ENCODE measurements at places on chromosomes 5 and 9. TPM values are rescaled to one million over a fixed set of nuclear protein-coding genes. Genes with fewer than 3 reads are reported as not detected.

Gene SLIT3
- 0.08 TPM for total RNA-seq

Gene SLC6A3
- not detected for total RNA-seq

Gene GMCL2
- total RNA-seq, result not detected

Gene DIRAS2
- not detected for total RNA-seq

Gene KCNT1
- total RNA-seq, result not detected

Gene SLC34A3
- total RNA-seq, result not detected

Gene PCDHB12
- not detected for total RNA-seq

Gene PPP3R2
- not detected for total RNA-seq

Gene FAM153A
- 18.1 TPM for total RNA-seq

Gene SLC23A1
- not detected for total RNA-seq

Gene GIN1
- 20.9 TPM for total RNA-seq

Gene SARDH
- total RNA-seq, result 27.2 TPM

Gene PRR7
- 30.4 TPM for total RNA-seq

Gene CBY3
- 0.62 TPM for total RNA-seq

Gene PCDHB8
- not detected for total RNA-seq

Gene PAPPA
- total RNA-seq, result not detected

Gene SV2C
- total RNA-seq, result not detected

Gene IFNA21
- total RNA-seq, result not detected

Gene NME5
- not detected for total RNA-seq

Gene GABBR2
- not detected for total RNA-seq

Gene BARHL1
- total RNA-seq, result not detected

Gene NR6A1
- not detected for total RNA-seq

Gene NR2F1-AS1
- not detected for total RNA-seq

Gene RGS7BP
- total RNA-seq, result not detected

Gene ZFP2
- total RNA-seq, result 1.9 TPM

Gene IFNK
- total RNA-seq, result not detected

Gene CCL19
- not detected for total RNA-seq

Gene CFAP157
- total RNA-seq, result 0.22 TPM

Gene ABITRAM
- total RNA-seq, result 11.2 TPM

Gene PCDHB9
- total RNA-seq, result not detected

Gene SPINK7
- total RNA-seq, result not detected

Gene SPINK5
- total RNA-seq, result not detected

Gene KCNN2
- total RNA-seq, result not detected

Gene C9orf50
- not detected for total RNA-seq

Gene CNTNAP3B
- not detected for total RNA-seq

Gene C6
- total RNA-seq, result not detected

Gene TTC16
- total RNA-seq, result 9.9 TPM

Gene PALM2AKAP2
- total RNA-seq, result not detected

Gene KCNIP1
- total RNA-seq, result not detected

Gene GPR151
- not detected for total RNA-seq

Gene IL13
- not detected for total RNA-seq

Gene ITGA1
- total RNA-seq, result 8.7 TPM

Gene PCDHA4
- not detected for total RNA-seq

Gene ADCY2
- total RNA-seq, result not detected

Gene CNTLN
- 0.21 TPM for total RNA-seq
